ENCODE measurements at places on chromosomes 2 and 18.

GRCh38 chr2:173149491-173149890 lies 73.8 kb downstream of the MAP3K20 start:
- no peak for DNase-seq
- no peaks in the 10 kb centered on the region for H3K36me3 ChIP-seq
- H3K4me3 ChIP-seq = no peak overlapping the region
- no peak overlapping the region for H3K27ac ChIP-seq
- peaks cover 8% of the 10 kb centered on the region for H3K4me1 ChIP-seq
- no peaks in the 10 kb centered on the region for H3K27me3 ChIP-seq

GRCh38 chr2:142710336-142710735 lies 167.1 kb upstream of the KYNU start:
- H3K36me3 ChIP-seq = no peaks in the 10 kb centered on the region
- no peak overlapping the region for H3K4me3 ChIP-seq
- H3K27ac ChIP-seq = no peak overlapping the region
- H3K4me1 ChIP-seq = no peaks in the 10 kb centered on the region
- no peaks in the 10 kb centered on the region for H3K27me3 ChIP-seq

DNA sequence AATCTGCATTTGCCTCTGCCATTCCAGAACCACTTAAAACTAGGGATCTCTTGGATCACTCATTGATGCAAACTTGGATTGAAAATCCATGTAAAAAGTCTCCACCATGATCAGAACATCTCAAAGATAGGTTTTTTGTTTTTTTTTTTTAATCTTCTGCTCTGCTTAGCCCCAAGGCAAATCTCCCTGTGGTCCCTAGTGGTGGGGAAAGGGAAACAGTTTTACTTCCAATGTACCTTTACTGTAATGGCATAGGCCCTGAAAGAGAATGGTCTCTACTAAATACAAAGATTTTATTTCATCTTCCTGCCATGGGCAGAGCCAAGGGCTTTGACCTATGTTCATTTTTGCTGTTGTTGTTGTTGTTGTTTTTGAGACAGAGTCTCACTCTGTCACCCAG lies 78.4 kb downstream of the KANSL1L start:
- no peak overlapping the region for H3K27ac ChIP-seq
- no peaks in the 10 kb centered on the region for H3K4me1 ChIP-seq
- H3K4me3 ChIP-seq = no peak overlapping the region
- H3K27me3 ChIP-seq = no peaks in the 10 kb centered on the region
- DNase-seq = no peak

DNA sequence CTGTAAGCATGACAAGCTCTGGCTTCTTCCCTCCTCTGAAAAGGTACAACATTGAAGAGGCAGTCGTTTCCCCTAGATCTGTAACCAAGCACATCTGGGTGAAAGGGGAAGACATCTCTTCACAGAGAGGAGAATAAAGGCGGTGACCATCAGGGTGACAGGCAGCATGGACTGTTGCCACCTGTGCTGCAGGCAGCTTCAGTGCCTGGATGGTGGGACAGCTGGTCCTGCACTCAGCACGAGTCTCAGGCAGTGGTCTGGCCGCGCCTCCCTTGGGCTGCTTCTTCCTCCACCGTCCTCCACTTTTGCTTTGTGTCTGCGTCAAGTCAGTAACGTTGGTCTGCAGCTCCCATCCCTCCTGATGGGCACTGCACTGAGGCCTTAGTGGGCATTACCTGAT lies 264.4 kb downstream of the NEDD4L start:
- H3K27me3 ChIP-seq = no peaks in the 10 kb centered on the region
- DNase-seq = no peak
- no peak overlapping the region for H3K4me3 ChIP-seq
- no peak overlapping the region for H3K27ac ChIP-seq

DNA sequence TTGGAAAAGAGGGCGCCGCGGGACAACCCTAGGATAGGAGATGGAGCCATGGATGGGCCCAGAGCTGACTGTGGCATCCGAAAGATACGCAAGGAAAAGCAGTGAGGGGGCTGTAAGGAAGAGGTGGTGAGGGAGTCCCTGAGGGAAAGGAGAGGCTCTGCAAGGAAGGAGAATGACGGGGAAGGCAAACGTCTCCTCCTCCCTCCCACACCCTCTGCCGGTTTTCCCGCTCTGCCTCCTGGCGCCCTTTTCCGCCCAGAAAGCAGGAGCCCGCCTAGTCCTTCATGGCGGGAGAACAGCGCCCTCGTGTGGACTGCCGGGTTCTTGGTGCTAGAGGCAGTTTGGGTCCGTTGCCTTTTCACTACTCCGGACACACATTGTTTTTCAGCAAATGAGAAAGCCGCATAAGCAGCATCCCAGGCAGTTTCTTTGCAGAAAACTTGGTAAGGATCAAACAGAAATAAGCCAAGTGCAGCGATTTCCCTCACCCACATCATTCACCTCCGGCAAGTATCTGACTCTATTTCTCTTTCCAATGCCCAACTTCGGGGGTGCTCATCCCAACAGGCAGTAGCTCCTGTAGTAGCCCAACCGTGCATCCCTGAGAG lies 200.4 kb downstream of the INO80D start:
- no peak overlapping the region for H3K4me3 ChIP-seq
- H3K27ac ChIP-seq = no peak overlapping the region
- no peaks in the 10 kb centered on the region for H3K36me3 ChIP-seq
- peak; percentile 42 for DNase-seq
- H3K4me1 ChIP-seq = peaks cover 3% of the 10 kb centered on the region

Measured in naive thymus-derived CD8-positive, alpha-beta T cell (primary cell).